Esophagus squamous epithelium (tissue), 5 donors: ENCODE measurements at places on chromosomes 3 and 15.

DNA sequence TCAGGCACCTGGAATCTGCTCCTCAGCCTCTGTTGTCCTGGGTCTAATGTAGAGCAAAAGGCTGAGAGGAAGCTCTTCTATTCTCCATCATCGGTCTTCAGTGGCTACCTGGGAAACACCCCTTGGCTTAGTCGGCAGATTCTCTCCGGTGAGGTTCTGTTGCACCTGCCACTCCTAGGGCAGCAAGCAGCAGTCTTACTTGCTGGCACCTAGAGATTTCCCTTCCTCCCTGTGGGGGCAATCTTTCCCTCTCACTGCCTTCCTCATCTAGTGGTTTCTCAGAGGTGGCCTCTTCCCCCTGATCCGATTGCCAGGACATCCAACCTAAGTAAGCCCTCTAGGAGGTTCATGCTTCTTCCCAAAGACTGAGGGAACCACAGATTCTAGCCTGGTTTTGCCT is 60.8 kb downstream of the PLS1 start:
- no peak for DNase-seq

GRCh38 chr15:36465304-36465703 is 114.1 kb upstream of the CDIN1 start:
- DNase-seq = no peak

- no peak for DNase-seq
These were observed 37.6 kb upstream of the EPHA6 start for GRCh38 chr3:96776818-96777217.

DNA sequence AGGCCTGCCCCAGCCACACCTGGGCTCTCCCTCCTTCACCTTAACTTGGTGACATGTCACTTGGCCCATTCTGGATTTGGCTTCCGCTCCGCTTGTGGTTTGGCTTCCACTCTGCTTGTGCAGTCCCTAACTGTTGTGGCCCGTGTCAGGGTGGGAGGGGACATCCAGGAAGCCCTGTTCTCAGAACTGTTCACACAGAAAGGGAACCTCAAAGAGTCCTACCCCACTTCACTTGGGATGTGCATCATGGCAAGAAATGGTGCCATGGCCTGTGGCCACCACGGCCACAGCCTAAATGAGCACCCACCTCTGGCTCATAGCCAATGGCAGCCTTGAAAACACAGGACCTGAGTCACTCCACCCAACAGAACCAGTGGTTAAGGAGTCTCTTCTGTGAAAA is 63.4 kb downstream of the CYP19A1 start:
- no peak for DNase-seq

GRCh38 chr15:60385620-60386552 is 11.9 kb downstream of the ANXA2 start:
- DNase-seq = no peak

DNA sequence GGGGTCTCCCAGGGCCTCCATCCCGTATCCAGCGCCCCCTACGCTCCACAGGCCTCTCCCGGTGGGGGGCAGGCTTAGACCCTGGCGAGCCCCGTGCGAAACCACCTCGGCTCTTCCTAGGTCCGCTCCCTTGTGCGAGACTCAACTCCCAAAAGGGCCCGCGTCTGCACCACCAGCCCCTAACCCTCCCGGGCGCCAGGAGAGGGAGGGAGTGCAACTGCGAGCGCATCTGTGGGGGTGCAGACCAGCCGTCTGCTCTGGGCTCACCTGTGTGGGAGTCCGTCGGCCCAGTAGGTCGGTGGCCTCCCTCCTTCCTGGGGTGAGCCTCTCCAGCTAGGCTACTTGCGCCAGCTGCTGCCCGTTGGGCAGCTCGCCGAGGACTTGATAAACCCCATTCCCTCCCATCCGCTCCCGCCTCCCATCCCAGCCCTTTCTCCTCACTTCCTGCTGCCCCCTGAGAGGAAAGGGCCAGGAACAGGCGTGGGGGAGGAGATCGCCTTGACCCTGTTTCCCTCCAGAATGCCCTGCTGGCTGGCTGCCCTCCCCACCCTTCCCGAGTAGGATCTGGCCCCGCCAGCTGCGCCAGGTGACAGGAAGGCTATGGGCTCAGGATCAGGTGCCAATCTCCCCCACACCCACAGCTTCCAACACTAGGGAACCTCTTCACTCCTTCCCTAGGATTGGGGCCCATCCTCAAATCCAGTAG is at the start of gene HYAL2:
HYAL2 (minus strand) TSS at position 360 of the 706 bp plus-strand sequence. CDS start 2,256 bp downstream, outside the sequence.
- DNase-seq = no peak

DNA sequence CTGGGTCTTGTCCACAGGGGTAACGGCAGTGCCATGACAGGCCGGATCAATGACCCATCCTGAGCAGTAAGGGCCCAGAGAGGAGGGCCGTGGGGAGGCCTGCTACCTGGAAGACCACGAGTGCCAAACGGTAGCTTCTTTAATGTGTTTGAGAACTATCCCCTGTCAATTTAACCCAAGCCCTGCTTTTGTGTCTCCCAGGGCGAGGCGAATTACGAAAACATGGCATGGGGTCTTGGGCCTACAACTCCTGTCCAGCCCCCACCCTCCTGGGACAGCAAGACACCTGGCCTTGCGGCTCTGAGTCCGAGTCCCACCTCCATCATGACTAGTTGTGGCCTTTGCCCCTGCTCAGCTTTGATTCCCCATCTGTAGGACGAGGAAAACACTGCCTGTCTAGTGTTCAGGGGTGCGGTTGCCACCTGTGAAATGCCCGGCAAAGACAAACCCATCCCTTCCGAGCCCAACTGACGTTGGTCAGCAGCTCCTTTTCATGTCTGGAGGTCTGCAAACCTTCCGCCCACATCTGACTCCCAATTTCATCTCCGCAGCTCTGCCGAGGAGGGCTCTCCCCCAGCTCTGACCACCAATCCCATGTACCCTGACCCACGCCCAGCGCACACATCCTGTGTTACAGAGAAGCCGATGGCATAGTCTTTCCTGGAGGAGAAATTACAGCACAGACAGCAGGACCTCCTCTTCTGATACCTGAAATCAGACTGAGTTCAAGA is 28.9 kb upstream of the SNRPA1 start:
- DNase-seq = no peak

- no peak for DNase-seq
These were observed 14.3 kb upstream of the SRP14 start for GRCh38 chr15:40053079-40053830.

GRCh38 chr15:80028937-80029336 is 30.5 kb upstream of the ZFAND6 start:
- no peak for DNase-seq

DNA sequence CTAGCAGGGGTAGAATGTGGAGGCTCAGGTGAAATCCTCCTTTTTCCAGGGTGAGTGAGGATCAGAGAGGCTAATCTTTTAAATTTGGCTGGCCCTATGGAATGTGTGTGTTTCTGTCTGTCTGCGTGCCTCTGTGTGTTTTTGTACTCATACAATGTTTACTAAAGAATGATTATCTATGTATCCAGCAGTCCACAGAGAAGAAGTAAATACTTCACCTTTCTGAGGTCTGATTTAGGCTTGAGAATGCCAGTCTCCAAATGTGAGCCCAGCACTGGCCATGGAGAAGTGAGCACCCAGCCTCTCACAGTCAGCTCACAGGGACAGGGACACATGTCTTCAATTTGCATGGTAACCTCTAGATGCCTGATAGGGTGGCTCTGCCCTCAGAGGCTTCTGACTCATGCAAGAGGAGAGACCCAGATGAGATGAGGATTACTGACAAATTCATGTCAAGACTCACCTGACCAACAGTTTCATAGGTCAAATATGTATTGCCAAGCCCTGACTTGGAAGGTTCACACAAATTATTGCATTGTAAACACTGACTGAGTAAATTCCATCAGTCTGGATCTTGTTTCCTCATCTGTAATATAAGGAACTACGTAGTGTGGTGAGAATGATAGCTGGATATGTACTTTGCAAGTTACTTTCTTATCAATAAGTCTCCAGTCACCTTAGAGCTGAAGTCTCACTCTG is 31.0 kb downstream of the ENTPD3 start:
- no peak for DNase-seq

- no peak for DNase-seq
These were observed 46.8 kb downstream of the CA12 start for GRCh38 chr15:63334821-63335220.

GRCh38 chr3:129116482-129116946 is 5.1 kb downstream of the RAB43 start:
- no peak for DNase-seq

GRCh38 chr3:157408499-157409149 is 28.0 kb upstream of the PTX3 start:
- DNase-seq = no peak

GRCh38 chr3:132253262-132253878 is 63.8 kb upstream of the ACP3 start:
- DNase-seq = no peak

DNA sequence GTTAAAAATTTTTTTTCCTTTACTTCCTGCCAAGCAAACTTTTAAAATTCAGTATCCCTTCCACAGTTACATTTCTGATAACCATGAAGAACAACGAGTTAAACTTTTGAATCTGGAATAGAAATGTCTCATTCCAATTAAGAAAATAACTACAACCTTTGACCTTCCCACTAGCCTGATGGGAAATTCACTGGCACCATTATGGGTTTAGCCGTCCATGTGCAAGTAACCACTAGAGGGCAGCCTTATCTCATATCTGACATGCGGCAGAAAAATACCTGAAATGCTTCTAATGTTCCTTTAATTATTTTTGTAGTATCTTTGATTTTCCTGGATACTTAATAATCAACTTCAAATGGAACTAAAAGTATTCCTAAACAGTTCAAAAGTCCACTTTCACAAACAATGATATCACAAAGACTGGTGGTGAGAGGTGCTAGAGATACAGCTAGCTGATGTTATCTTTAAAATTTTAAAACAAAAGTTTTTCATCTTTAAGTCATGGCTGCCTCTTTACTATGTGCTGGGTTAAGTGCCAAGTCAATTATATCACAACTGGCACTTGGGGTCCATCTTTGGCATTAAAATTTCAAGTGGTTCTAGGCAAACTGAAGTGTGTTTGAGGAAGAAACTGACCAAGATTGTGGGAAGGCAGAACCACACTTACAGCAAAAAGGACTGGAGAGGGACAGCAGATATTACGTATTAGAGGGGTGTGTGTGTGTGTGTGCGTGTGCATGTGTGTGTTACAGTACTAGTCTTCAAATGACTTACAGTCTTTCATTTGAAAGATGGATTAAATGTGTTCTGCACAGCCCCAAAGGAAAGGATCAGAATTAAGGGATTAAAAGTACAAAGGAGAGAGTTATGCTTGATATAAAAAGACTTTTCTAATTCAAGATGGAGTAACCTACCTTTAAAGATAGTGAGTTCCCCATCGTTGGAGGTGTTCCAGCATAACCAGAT is 107.1 kb upstream of the ICE2 start:
- no peak for DNase-seq

DNA sequence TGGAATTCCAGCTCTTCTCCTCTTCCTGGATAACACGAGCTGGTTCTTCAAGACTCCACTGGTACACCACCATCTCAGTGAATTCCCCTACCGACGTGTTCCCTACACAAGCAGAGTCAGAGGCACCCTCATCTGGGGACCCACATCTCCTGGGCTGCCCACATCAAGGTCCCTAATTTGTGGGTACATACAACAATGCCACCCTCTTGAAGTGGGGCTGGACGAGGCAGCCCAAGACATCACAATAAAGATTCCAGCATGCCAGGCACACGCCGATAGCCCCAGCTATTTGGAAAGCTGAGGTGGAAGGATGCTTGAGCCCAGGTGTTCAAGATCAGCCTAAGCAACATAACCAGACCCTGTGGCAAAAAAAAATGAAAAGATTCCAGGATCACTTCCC is 221.2 kb upstream of the LINGO1 start:
- no peak for DNase-seq

DNA sequence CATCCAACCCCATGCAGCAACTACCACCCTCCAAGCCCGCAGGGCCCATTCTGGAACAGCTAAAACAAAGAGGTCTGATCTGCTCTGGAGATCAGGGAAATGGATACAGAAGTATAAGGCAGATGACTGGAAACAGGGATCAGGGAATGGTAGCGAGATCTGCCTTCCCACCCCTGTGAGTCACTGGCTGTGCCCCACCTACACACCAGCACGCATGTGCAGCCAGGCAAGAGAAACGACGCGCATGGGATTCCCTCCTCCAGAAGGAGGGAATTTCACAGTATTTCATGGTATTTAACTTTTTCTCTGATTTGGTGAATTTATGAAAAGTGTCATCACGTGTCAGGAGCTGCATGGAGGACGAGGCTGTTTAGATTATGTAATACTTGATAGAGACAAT is 116.7 kb downstream of the ARRDC4 start:
- no peak for DNase-seq

- DNase-seq = no peak
These were observed 81.6 kb upstream of the HERC1 start for GRCh38 chr15:63915209-63915872.

GRCh38 chr3:55906896-55907295 is 419.8 kb upstream of the WNT5A start:
- no peak for DNase-seq

- DNase-seq = no peak
These were observed 41.9 kb downstream of the PLD1 start for GRCh38 chr3:171768281-171768900.

- no peak for DNase-seq
These were observed 279.0 kb upstream of the VEPH1 start for GRCh38 chr3:157782236-157782635.

DNA sequence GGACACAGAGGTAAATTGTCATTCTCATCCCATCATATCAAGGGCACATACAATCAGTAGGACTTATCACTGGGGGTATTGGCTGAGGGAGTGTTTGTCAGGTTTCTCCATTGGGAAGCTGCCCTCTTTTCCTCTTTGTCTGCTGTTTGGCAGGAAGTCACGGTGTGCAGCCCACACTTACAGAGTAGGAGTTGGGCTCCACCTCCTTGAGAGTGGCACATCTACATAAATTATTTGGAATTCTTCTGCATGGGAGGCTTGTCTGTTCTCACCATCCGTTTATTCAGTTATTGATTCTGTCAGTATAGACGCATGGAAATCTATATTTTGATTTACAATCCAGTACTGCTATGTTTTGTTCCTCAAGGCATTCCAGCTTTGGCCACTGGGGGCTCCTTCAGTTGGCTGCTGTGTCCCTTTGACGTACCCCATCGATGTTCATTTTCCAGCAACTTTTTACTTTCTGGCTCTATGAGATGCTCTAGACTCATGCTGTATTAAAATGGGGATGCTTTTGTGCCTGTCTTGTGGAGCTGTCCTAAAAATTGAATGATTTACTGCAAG is 200.3 kb downstream of the SLCO3A1 start:
- no peak for DNase-seq

DNA sequence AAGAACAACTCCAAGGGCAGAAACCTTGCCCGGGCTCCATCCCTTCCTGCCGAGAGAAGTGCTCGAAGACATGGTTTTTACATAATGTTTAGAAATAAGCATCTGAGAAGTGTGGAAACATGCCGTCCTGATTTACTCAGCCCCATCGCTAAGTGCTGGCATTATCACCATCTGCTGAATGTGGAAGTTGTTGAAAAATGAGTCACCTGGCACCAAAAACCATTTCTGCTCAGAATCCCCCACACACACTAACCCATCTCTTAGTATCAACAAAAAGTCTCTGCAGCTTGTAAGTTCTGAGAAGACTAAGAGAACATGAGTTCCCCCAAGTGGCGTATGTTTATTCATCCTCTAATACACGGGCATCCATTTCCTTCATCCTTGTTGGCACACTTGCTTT is 51.0 kb upstream of the ARL8B start:
- no peak for DNase-seq
